ENCODE measurements at places on chromosomes 4 and X. TPM values are rescaled to one million over a fixed set of nuclear protein-coding genes. Genes with fewer than 3 reads are reported as not detected.

DNA sequence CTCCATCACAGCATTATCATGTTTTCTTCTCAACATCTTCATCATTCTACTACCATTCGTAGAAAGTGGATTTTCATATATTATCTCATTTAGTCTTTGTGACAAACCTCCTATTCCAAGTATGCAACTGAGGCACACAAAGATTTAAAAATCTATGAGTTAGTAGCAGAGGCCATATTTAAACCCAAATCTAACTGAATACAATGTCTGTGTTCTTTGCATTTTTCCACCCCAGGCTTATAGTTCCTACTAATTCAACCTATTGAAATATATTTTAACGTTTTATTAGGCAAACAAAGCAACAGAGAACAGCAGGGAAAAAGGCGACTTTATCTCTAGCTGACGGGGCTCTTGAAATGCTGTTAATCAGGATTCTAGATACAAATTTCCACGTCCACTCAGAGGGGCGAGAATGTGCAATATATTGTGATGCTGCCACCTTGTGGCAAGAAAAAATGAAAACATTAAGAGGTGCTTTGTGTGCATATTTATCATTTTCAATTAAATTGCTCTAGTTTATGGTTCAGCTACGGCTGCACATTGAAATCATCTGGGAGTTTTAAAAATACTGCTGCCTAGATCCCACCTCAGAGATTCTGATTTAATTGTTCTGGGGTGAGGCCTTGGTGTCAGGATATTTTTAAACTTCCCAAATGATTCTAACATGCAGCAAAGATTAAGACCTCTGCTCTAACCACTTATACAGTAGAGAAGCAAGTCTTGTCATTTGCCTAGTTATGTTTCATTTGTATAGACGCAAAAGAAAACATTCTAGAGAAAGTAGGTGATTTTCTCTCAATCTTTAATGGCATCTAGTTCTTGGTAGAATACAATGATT is 315.9 kb downstream of the MAPK10 start:
- no peaks in the 10 kb centered on the region for H3K27me3 ChIP-seq
- no peak overlapping the region for H3K27ac ChIP-seq
- no peaks in the 10 kb centered on the region for H3K4me1 ChIP-seq
- no peak overlapping the region for H3K4me3 ChIP-seq

GRCh38 chr4:11847167-11847566 is 418.5 kb upstream of the HS3ST1 start:
- H3K27me3 ChIP-seq, result no peaks in the 10 kb centered on the region
- no peaks in the 10 kb centered on the region for H3K4me1 ChIP-seq
- no peak overlapping the region for H3K4me3 ChIP-seq
- DNase-seq, result no peak

GRCh38 chr4:150363721-150364688 is 217.9 kb upstream of the MAB21L2 start:
- H3K36me3 ChIP-seq, result no peaks in the 10 kb centered on the region
- no peak overlapping the region for H3K4me3 ChIP-seq
- no peak overlapping the region for H3K27ac ChIP-seq
- DNase-seq, result no peak
- H3K4me1 ChIP-seq, result no peaks in the 10 kb centered on the region

DNA sequence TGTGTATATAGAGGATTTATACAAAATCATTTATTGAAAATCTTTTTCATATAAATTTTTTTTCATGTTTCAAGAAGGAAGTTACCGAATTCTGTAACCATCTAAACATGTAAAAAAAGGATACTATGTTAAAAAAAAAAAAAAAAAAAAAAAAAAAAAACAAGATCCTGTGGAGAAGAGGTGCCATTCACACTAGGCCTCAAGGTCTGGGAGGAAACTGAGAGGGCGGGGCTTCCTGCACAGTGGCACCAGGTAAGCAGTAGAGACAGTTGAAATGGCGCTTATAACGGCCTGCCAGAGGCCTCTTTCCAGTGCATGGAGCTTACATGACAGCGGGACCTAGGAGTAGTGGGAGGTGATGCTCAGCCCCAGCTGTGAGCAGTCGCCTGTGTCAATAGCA is 17.5 kb downstream of the TRAPPC2 start:
- no peaks in the 10 kb centered on the region for H3K36me3 ChIP-seq
- no peak for DNase-seq
- H3K27me3 ChIP-seq, result no peaks in the 10 kb centered on the region

DNA sequence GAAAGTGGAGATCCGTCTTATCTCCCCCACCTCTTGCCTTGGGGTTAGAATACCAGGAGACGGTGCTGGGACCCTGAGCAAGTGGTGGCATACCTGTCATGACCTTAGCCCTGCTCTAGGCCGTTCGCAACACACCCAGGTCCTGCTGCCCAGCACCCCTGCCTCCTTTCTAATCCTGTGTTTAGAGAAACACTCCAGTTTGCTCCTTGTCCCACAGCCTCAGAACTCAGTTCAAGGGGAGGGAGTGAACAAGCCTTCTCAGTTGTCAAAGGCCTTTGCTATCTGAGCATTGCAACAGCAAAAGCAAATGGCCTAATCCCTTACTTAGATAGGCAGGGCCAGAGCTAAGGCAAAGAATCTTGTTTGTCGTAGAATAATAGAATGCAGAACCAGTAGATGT is 67.9 kb downstream of the CHRNA9 start:
- no peak for DNase-seq
- H3K4me3 ChIP-seq, result no peak overlapping the region
- no peaks in the 10 kb centered on the region for H3K27me3 ChIP-seq
- no peak overlapping the region for H3K27ac ChIP-seq
- H3K4me1 ChIP-seq, result no peaks in the 10 kb centered on the region
- no peaks in the 10 kb centered on the region for H3K36me3 ChIP-seq

GRCh38 chr4:159051245-159052071 is 51.4 kb upstream of the RAPGEF2 start:
- H3K36me3 ChIP-seq, result no peaks in the 10 kb centered on the region
- no peaks in the 10 kb centered on the region for H3K27me3 ChIP-seq
- H3K27ac ChIP-seq, result no peak overlapping the region
- no peaks in the 10 kb centered on the region for H3K4me1 ChIP-seq
- DNase-seq, result no peak

- peak; percentile 25 for DNase-seq
- H3K36me3 ChIP-seq, result no peaks in the 10 kb centered on the region
- H3K4me1 ChIP-seq, result no peaks in the 10 kb centered on the region
- peak within 1 kb of the TSS; percentile 24 for H3K27ac ChIP-seq
- peak within 1 kb of the TSS; percentile 56 for H3K4me3 ChIP-seq
Measured at GRCh38 chrX:71910643-71910985, at the start of gene NHSL2. Gene NHSL2, plus strand, starts transcription at chrX:71910845.

PLRG1 gene
- 35.3 TPM for total RNA-seq

F8A3 gene
- 20.8 TPM for total RNA-seq

GIMD1 gene
- not detected for total RNA-seq

GPR119 gene
- 0.50 TPM for total RNA-seq

BEND2 gene
- total RNA-seq, result 20.0 TPM

TBX22 gene
- 93.9 TPM for total RNA-seq

CAPN6 gene
- 1.0 TPM for total RNA-seq

CXorf51A gene
- not detected for total RNA-seq

PRDX4 gene
- total RNA-seq, result 214 TPM

PLXNB3 gene
- 57.9 TPM for total RNA-seq
